ENCODE measurements at places on chromosomes 5 and 9. TPM values are rescaled to one million over a fixed set of nuclear protein-coding genes. Genes with fewer than 3 reads are reported as not detected.

GRCh38 chr5:124825983-124826337 lies 79.5 kb upstream of the ZNF608 start:
- no peak for DNase-seq

SOX30 gene
- not detected for total RNA-seq

TMEM8B gene
- 1.9 TPM for total RNA-seq

GFRA3 gene
- not detected for total RNA-seq

- DNase-seq: no peak
Observed at GRCh38 chr9:90774071-90774470, 27.5 kb upstream of the SYK start.

ARID3C gene
- not detected for total RNA-seq

- DNase-seq: no peak
Observed at GRCh38 chr9:129868872-129869486, 33.7 kb downstream of the USP20 start.

TLE1 gene
- 39.3 TPM for total RNA-seq

TUT7 gene
- 63.0 TPM for total RNA-seq

GRCh38 chr5:120219988-120220387 lies 244.1 kb upstream of the PRR16 start:
- no peak for DNase-seq

GRCh38 chr5:157576678-157577077 lies 1.1 kb upstream of the ADAM19 start:
- DNase-seq: no peak

- DNase-seq: no peak
Observed at GRCh38 chr9:94875300-94876020, 149.0 kb downstream of the AOPEP start.

GRCh38 chr5:108820983-108821382 lies 73.3 kb downstream of the FER start:
- no peak for DNase-seq

DNA sequence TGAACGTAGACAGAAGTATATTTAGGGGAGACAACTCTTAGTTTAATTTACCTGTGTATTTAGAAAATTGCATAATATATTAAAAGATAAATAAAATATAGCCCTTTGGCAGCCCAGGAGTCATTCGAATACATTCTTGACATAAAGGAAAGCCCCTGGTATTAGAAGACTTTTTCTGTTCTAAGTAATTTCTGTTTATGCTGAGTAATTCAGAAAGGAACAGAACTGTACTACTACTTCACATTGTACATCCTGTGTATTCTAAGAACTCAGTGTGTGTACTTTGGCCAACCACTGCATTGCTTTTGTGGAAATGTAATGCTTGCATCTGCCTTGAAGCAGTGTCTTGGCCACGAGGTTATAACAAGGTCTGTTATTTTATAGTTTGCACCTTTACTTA lies 136.4 kb downstream of the KDM4C start:
- DNase-seq: no peak

PCA3 gene
- total RNA-seq: not detected

SAP30L gene
- total RNA-seq: 14.8 TPM

- no peak for DNase-seq
Observed at GRCh38 chr5:128199611-128200010, 116.0 kb downstream of the SLC12A2 start.

IL11RA gene
- 8.2 TPM for total RNA-seq

DNA sequence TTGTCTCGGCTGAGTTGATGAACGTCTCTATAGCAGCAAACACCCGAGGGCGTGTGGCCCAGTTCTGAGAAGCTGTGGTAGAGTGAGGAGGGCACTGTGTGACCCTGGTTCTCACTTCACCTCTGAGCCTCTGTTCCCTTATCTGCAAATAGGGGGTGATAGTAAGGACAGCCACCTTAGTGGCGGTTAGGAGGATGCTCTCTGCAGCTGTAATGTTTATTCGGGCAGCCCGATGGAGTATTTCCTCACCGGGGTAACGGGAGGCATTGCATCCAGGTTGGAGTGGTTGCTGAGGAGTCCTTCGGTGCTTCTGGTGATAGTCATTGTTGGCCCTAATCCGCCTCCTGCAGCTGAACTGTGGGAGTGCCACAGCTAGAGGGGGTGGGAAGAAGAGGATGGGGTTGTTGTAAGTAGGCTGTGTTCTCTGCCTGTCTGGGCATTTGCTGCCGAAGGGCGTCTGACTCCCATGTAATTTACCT lies 13.9 kb downstream of the PRRC2B start:
- peak; percentile 58 for DNase-seq

GRCh38 chr5:176866707-176867310 lies 32.3 kb downstream of the HK3 start:
- DNase-seq: no peak

DNA sequence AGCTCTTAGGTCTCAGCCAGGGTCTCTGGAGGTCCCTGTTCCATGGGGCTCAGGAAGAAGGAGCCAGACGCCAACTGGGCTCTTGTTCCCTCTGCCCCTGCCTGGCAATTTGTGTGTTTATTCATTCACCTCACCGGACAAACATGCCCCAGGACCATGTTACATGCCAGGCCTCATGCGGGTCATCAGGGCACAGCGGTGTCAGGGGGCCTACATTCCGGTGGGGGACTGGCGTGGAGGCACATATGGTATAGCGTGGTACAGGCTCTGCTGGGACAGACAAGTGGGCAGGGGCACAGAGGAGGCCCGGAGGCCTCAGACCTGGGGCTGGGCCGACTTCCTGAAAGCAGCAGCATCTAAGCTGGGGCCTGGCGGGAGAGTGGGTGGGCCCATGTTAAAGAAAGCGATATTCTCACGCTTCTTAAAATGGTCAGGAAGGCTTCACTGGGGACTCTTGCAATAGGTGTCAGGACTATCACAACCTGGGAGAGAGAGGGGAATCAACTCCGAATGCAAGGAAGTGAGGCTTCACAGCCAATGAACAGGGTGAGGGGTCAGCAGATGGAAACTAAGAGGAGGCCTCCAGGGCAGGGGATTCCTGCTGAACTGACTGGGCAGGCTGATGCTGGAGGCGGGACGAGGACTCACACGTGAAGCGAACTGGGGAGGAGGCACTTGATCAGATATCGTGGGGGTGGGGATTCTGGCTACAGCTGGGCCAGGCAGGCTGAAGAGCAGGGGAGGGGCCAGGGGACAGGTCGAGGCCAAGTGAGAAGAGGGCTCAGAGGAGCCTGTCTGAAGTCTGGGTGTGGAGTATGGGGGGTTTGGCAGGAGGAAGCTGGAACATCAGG lies 41.9 kb downstream of the NCS1 start:
- DNase-seq: peak; percentile 39

DNA sequence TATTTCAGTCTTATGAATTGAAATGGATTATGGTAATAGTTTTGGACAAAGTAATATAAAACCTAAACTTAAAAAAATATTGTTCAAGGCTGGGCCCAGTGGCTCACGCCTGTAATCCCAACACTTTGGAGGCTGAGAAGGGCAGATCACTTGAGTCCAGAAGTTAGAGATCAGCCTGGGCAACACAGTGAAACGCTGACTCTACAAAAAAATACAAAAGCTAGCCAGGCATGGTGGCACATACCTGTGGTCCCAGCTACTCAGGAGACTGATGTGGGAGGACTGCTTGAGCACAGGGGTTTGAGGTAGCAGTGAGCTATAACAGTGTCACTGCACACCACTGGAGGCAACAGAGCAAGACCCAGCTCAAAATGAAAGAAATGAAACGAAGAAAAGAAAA lies 81.9 kb downstream of the SCAI start:
- no peak for DNase-seq

CDH10 gene
- 0.97 TPM for total RNA-seq

- no peak for DNase-seq
Observed at GRCh38 chr9:137522746-137523455, 27.3 kb downstream of the PNPLA7 start.

- DNase-seq: peak; percentile 77
Observed at GRCh38 chr9:131502781-131503625, at the start of gene POMT1. Gene POMT1 (plus strand): TSS chr9:131502918. CDS start chr9:131504219, 1,301 bp downstream.

- DNase-seq: peak; percentile 50
Observed at GRCh38 chr5:76402886-76403765, at the start of gene IQGAP2. Gene IQGAP2 (plus strand): TSS chr5:76403285. CDS start chr5:76403546, 261 bp downstream.
